ENCODE measurements at places on chromosomes 7 and 10. TPM values are rescaled to one million over a fixed set of nuclear protein-coding genes. Genes with fewer than 3 reads are reported as not detected.

MMP21 gene
- total RNA-seq = not detected

- DNase-seq = no peak
Measured at GRCh38 chr10:77592510-77592909, 45.1 kb downstream of the KCNMA1 start.

R3HCC1L gene
- total RNA-seq = 17.4 TPM

- DNase-seq = no peak
Measured at GRCh38 chr10:79941585-79942210, 7.2 kb downstream of the SFTPD start.

C10orf143 gene
- total RNA-seq = 2.7 TPM
